Coronary artery (tissue), 2 donors: ENCODE measurements at places on chromosomes 4 and X.

DNA sequence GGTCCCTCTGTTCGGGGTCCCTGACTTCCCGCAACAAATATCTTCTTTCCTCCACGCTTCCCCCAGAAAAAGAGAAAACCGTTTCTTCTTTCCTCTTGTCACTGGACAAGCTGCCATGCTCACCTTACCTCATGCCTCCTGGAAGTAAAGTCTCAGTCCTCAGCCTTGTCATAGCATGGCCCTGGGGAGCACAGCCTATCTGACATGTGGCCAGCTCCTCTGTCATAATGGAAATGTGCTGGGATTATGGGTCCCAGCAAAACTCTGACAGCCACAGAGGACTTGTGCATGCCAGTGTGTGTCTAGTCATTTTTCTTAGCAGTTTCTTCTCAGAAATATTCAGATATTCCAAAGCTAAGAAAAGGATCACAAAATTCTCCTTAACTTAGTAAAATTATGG lies 122.4 kb downstream of the AASDH start:
- DNase-seq, result no peak

DNA sequence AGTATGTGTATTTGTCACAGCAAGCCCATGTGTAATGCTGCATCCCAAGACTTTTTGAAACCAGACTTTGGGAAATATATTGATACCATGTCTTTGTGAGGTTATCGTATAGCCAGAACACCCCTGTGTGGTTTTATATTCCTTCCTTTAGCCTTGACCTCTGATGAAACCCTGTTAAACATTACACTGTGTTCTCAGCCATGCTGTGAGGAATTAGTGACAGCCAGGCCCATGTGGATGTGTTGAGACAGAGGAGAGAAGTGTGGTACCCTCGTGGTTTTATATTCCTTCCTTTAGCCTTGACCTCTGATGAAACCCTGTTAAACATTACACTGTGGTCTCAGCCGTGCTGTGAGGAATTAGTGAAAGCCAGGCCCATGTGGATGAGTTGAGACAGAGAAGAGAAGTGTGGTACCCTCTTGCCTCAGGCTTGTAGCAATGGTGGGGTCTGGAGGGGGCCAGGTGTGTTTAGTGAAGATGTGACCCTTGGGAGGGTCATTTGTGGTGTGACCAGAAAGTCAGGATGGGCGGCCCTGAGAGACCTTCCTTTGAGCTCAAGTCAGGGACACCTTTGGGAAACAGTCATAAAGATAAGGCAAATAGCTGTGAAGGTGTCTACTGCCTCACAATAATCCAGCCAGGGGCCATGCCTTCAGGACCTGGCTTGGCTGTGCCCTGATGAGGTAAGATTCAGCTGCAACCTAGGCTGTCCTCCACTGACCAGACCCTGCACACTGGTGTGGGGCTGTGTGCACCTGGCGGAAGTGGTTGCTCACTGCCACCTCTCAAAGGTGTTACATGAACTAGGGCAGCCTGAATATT lies 110.0 kb downstream of the IRF2 start:
- no peak for DNase-seq

DNA sequence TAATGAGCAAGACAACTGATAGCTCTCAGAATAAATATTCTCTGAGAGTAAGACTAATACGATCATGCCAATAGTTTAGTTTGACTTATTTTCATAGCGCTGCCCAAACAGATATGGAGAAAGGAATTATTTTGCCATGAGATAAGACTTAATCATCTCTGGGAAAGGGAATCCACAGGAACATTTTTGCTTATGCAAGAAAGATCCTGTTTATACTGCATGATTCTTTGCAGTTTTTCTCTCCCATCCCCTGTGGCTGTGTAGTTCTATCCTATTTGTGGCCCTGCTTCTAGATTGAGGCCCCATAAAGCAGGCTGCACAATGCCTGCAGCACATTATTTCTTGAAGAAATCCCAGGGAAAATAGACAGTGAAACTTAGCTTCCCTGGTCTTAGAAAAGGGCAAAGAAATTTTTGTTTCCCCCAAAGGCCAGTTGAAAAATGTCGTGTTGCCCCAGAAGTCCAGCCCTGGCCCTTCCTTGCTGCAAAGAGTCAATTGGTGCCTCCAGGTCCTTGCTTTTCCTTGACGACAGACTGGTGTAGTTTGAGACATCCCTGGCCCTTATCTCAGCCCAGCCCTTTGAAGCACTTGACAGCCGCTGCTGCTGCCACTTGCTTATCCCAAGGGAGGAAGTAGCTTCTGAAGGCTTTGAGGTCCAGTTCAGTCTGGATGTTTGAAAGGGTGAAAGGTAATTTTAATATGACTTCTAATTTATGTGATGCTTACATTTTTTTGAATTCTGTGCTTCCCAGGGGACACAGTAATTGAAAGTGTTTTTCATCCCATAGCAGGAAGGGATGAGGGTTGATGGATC lies 45.0 kb upstream of the SH3RF1 start:
- no peak for DNase-seq

DNA sequence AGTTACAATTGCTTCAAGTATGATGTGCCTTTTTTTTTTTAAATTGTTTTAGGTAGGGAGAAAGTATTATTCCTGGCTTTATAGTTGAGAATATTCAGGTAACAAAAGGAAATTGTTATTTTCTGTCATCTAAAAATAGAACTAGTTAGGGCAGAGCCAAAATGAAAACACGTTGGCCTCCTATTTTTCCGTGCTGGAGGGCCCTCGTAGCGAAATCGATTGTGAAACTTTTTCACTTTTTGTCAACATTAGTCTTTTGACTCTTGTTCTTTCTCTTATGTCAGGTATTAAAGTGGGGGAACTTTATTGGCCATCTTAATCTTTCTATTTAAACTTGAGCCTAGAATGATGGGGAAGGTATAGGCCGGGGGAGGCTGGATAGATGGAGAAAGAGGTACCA lies 104.9 kb downstream of the ARHGAP10 start:
- no peak for DNase-seq
